Ovary (tissue), 10 donors: ENCODE measurements at places on chromosomes 7 and 10. TPM values are rescaled to one million over a fixed set of nuclear protein-coding genes. Genes with fewer than 3 reads are reported as not detected.

C10orf143 gene
- 3.1 TPM for total RNA-seq

- DNase-seq: no peak
These were observed 12.9 kb downstream of the PDZD8 start for GRCh38 chr10:117362313-117362712.

DNA sequence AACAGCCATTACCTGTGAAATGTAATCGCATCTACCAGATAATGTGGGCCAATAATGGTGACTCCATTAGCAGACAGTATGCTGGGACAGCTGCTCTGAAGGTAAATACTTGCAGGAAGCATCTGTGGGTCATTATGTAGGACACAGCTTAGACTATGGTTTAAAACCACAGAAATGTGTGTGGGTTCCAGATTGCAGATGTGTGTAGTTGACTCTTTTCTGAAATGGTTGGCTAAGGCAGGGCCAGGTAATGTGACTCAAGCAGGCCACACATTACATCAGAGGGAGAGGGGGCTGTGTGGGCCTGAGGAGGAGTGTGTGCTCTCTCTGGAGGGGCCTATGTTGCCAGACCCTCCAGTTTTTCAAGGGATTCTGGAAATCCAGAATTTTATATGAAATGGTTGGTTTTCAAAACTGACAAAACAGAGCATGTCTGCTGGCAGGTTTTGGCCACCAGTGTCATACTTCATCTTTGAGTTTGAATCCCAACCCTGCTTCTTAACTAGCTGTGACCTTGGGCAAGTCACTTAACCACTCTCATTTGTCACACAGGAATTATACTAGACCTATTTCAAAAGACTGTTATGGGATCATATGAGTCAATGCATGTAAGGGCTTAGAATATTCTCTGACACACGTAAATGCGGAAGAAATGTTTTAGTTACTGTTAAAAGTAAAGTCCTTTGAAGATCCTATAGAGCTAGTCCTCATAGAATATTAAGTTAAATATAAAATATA is 64.5 kb downstream of the MCMBP start:
- DNase-seq: no peak

MCM10 gene
- 1.4 TPM for total RNA-seq

CADPS2 gene
- total RNA-seq: 26.3 TPM

GRCh38 chr10:23037152-23037551 is 58.2 kb upstream of the MSRB2 start:
- DNase-seq: no peak

VGF gene
- total RNA-seq: not detected

DNA sequence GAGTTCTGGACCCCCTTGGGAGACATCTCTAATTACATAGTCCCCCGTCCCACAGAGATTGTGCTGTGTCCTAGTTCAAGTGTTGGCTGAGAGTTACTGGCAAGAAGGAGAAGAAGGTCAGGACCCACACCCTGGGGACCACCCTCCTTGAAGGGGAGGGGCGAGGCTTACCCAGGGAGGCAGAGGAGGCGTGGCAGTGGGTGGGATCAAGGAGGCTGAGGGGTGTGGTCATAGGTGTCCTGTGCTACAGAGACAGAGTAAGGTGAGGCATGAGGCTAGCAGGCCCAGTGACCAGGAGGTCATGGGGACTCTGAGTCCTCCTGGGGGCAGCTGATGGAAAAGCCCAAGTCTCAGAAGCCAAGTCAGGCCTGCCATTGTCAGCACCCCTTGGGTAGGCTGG is 29.4 kb upstream of the ADCYAP1R1 start:
- DNase-seq: no peak

HHEX gene
- total RNA-seq: 2.1 TPM

- no peak for DNase-seq
These were observed 38.0 kb downstream of the INPP5A start for GRCh38 chr10:132575320-132576201.

DNA sequence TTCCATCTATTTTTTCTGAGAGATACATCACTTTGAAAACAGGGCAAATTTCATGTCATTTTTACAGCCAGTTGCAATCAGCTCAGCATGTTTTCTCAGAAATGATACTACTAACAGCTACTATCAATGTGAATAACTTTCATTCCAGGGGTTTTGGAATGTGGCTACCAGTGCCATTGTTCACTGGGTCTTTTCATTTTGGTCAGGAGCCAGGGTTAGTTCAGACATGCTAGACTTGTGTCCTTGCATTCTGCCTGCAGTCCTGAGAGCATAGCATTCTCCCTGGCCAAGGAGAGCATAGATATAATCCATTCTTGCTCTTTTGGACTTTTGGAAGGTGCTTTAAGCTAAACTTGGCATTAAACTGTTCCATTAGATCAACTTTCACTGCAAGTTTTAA is 160.9 kb upstream of the NEBL start:
- DNase-seq: no peak

DNA sequence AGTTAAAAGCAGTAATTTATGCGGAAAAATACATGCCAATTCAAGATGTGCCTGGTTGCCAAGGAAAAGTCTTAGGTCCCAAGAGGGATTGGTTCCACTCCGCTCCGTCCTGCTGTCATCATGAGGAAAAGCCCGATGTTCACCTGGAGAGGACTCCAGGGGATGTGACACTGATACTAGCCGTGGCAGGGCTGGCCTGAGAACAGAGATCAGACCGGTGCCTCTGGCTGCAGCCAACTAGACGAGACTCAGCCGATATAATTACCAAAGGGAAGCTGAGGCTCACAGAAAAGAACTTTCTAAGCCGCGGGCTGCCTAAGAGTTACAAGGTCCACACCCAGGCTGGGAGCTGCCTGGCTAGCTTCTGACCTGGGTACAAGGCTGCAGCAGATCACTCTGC is 81.3 kb upstream of the UNC5B start:
- no peak for DNase-seq

EPO gene
- not detected for total RNA-seq

LHFPL3 gene
- not detected for total RNA-seq

GRCh38 chr7:13845601-13846000 is 143.9 kb downstream of the ETV1 start:
- no peak for DNase-seq

DNA sequence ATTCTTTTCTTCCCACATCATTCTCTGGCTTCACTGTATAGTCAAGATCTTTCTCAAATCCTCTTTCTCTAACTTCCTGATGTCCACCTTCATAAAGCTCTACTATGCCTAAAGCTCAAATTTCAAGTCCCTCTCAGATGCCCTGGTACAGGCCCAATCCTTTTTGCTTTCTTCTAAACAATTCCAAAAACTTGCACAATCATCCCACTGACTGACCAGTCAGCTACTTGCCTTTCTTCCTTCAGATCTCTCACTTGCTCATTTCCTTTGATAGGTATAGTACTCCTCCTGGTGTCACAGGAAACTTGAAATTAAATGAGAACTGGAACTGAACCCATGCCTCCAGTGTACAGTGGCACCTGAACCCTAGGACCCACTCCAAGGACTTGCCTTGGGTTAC is 18.2 kb downstream of the SEC31B start:
- no peak for DNase-seq

DNA sequence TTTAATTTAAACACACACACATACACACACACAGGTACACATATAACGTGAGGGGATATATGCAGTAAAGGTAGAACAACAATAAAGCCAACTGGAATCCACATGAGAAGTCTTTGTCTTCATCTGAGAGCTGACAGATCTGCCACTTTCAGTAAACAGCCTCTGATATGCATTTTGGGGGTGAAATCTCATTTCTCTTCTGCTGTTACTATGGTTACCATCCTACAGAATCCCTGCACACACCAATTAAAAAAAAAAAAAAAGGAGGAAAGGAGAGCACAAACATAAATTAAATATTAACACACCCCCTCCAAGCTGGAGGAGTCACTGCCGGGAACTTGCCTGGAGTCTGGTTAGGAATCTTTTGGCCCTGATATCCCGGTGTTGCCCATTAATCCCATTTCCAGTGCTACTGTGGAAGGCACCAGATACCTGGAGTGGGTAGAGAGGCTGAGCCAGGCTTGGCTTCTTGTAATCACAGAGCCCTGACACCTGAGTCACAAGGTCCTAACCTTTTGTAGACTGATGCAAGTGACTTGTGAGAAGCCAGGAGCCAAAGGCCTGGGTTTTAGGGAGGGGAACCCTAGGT is 169.1 kb downstream of the LHFPL3 start:
- no peak for DNase-seq
